Activated T-helper 17 cell treated with anti-CD3 and anti-CD28 coated beads, Interleukin-2, amount 50 U/mL, for 72 hours (primary cell): ENCODE measurements at places on chromosomes 6 and 20.
A peak's percentile ranks its signal among the peaks of the same experiment; 100 is the strongest.

- ATAC-seq = no peak
Measured at GRCh38 chr20:44537993-44538392, 16.1 kb upstream of the SERINC3 start.

- peak; percentile 67 for ATAC-seq
Measured at GRCh38 chr6:135030532-135031178, 24.0 kb downstream of the HBS1L start.

DNA sequence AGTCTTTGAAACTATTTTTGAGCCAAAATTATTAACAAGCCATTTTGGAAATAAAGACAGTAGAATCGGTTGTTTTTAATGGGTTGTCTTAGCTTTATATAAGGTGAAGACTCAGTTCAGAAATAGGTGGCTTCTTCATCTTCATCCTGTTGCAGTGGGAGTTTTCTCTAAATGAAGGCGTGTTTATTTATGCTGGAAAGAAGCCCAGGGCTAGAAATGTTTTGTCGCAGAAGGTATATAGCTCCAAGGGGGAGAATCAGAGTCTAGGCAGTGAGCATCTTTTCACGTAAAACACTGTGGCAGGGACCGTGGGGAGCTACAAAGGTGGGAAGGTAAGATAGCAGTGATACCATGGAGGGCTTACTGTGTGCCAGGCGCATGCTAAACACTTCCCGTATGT, 34.3 kb downstream of the FARS2 start:
- no peak for ATAC-seq

- ATAC-seq = peak; percentile 67
Measured at GRCh38 chr6:141309295-141309694, 823.4 kb upstream of the GJE1 start.

DNA sequence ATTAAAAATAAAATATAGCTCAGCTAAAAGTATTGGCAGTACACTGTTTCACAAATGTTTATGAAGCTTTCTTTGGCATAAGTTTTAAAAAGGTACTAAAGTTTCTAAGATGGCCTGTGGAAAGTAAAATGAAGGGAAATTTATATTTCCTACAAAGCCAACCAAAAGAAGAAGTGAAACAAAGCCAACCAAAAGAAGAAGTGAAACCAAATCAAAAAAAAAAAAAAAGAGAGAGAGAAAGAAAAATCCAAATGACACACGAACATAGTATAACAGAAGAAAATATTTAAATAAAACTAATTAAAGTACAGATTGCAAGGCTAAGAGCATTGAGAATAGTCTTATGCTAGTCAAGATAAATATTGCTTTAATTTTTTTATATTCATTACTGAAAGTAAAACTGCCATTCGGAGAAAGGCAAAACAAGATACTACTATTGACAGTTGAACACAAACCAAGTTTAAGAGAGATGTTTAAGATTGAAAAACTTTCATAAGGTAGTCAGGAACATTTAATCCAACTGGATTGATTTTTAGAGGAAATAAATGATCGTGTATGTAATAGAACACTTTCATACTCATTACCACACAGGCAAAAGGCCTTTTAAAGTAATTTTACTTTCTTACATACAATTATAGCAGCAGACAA, 12.8 kb upstream of the KHDRBS2 start:
- ATAC-seq = no peak

DNA sequence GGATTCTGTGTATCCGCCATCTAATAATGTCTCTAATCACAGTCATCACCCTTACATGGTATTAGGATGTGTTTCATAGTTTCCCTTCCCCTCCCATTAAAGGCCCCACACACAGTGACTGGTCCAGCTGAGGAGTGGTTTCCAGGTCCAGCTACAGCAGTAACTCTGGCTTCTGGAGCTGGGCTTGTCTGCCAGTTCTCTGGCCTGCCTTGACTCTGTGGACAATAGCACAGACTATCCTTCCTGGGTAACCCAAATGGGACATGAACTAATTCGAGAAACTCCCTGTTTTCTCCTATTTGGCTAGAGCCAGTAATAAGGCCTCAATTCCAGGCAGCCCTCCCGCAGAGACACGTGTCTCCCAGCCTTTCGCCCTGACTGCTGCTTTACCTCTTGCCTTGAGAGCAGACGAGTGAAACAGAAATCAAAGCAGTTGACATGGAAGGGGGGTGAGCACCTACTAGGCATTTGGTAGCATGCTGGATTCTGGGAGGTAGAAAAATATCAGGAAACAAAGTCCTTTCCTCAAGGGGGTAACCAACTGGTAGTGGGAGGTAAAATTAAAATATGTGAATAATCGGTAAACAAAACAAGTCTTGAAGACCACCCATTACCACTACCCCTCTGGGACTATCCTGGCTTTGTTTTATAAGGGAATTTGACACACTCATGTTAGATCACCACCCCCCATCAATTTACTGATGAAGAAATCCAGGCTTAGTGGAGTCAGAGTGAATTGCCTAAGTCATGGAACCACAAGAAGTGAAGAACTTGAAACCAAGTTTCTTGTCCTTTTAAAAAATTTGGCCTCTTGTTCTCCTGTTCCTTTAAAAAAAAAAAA, 1.2 kb downstream of the TRAF3IP2 start:
- no peak for ATAC-seq

DNA sequence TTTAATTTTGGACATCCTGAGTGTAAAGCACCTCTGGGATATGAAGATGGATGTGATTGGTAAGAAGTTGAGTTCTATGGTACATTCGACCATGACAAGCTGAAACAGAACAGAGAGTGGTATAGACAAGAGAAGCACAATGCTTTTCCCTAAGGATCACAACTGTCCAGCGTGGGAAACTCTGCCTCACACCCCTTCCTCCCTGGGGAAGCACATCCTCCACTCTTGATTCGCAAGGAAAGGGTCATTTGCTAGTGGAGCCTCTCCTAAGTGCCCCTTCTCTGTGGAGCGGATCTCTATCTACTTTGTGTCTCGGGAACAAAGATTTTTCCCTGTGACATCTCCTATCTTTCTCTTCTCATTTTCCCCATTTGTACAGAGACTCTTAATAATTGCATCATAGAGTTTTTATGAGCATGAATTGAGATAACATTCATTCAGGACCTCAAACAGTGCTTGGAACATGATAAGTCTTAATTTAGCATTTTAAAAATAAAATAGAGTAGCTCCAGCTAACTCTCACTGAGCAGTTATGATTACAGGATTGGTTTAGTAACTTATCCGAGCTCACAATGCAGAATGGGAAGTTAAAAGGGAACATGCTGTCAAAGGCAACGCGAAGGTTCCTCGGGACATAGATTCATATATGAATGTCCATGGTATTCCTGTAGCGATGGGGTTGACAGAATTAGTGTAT, 775.2 kb downstream of the C6orf118 start:
- ATAC-seq = no peak

DNA sequence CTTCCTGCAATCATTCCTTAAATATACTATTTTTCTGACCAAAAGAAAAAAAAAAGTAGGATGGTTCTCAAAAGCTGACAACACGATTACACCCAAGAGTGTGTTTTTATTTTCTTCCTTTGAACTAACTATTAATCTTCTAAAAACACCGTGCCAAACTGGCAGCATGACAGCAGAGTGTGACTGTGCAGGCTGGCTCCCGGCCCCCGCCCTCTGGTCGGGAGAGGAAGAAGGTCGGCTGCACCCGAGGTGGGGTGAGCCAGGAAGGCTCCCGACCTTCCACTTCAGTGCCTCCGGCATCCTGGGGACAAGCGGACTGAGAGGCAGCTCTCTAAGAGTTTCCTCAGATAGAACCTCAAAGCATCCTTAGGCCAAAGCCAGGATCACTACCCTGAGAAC, 29.2 kb downstream of the SLC22A23 start:
- ATAC-seq = no peak

- no peak for ATAC-seq
Measured at GRCh38 chr6:129733290-129733689, 23.3 kb upstream of the ARHGAP18 start.

DNA sequence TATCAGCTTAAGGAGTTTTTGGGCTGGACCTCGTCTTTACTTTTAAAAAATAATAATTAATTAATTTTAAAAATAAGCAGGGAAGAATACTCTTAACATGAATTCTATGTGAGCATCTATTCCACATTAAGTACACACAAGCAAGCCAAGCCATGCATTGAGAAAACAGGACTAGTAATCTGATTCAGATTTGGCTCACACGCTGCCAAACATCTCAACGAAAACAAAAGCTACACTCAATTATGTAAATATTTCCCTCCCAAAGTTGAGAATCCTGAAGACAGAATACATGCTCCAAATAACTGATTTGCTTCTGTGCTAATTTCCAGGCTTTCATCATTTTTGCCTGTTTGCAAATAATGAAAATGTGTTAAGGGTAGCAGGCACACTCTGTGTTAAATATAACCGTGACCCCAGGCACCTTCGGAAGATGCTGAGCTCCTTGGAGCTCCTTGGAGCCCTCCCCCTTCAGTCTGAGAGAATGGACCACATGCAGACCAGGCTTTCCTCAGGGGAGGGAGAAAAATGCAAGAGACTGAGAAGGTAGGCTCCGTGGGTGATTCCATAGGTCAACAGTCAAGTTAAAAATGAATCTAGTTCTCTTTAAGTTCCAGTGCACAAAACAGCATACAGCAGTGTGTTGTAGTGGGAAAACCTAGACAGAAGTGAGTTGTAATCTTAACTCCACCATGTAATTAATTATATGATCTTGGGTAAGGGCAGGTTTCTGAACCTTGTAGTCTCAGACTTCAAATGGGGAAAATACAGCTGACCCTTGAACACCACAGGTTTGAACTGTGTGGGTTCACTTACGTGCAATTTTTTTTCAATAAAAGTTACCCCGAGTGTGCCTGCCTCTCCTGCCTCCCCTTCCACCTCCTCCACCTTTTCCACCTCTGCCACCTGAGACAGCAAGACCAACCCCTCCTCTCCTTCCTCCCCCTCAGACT, 161.3 kb upstream of the RREB1 start:
- ATAC-seq = no peak

GRCh38 chr6:84768442-84769174, 4.2 kb upstream of the TBX18 start:
- ATAC-seq = no peak
